ENCODE measurements at places on chromosomes 3 and 15. TPM values are rescaled to one million over a fixed set of nuclear protein-coding genes. Genes with fewer than 3 reads are reported as not detected.
A peak's percentile ranks its signal among the peaks of the same experiment; 100 is the strongest.

DNA sequence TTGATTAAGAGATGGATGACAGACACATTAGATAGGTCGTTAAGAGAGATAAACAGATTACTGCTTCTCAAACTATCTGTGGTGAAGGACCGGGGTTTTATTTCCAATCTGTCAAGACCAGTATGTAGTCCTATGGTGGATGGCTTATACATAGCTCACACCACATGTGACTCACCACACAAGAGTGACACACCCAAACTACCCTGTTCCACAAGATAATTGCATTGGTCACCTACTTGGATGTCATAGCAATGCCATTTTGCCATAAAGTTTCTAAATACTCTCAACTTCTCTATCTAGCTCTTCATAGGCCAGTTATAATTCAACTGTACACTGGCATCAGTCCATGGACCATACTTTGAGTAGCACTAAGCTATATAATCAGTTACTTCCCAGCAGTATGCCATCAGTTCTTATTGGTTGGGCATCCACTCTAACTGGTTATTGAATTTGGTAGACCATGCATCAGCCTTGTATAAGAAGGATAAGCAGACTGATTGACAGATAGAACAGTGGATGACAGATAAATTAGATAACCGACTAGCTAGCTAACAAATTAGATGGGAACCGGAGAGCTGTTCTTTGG is 11.6 kb downstream of the WWTR1 start:
- H3K27ac ChIP-seq = no peak overlapping the region
- H3K4me3 ChIP-seq = no peak overlapping the region
- DNase-seq = no peak
- no peaks in the 10 kb centered on the region for H3K27me3 ChIP-seq

GRCh38 chr3:129384594-129385323 is 43.7 kb downstream of the EFCAB12 start:
- peaks cover 29% of the 10 kb centered on the region for H3K4me1 ChIP-seq
- no peak for DNase-seq
- no peaks in the 10 kb centered on the region for H3K36me3 ChIP-seq
- no peaks in the 10 kb centered on the region for H3K27me3 ChIP-seq
- no peak overlapping the region for H3K4me3 ChIP-seq

- peaks cover 14% of the 10 kb centered on the region for H3K4me1 ChIP-seq
- no peak for DNase-seq
- no peak overlapping the region for H3K4me3 ChIP-seq
- H3K36me3 ChIP-seq = peaks cover 99% of the 10 kb centered on the region
- peak overlapping the region; percentile 32 for H3K27ac ChIP-seq
- no peaks in the 10 kb centered on the region for H3K27me3 ChIP-seq
Observed at GRCh38 chr3:58152225-58153015, 58.4 kb downstream of the DNASE1L3 start.

DNA sequence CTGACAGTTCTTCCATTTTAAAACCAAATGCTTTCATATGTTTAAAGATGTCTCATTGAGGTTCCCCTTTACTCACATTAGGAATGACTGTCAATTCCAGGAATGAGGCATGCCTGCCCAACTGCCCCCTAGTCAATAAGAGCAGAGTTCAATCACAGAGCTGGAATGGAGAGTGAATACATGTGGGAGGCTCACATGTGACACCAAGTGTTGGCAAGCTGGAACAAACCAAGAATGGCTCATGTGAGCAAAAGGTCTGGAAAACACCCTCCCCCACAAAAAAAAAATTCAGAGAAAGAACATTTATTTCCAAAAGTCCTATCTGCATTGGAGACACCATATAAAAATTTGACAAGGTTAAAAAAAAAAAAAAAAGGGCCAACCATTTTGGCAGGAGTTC is 3.7 kb downstream of the PBRM1 start:
- H3K27ac ChIP-seq = peak overlapping the region; percentile 41
- no peaks in the 10 kb centered on the region for H3K27me3 ChIP-seq
- H3K36me3 ChIP-seq = peaks cover 41% of the 10 kb centered on the region

DNA sequence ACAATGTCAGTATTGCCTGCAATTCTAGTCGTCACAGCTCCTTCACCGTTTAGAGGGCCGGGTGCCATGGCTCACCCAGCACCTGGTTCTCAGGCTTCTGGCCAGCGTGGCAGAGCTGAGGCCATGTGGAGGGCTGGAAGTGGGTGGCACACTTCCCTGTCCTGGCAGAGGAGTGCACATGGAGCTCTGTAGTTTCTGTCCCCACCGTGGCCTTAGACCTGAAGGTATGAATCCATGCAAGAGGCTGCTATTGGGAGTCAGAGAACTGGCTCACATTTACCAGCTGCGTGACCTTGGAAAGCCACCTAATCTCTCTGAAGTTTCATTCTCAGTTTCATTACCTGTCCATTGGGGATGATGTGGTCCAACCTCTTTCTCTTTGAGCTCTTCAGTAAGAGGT is 22.2 kb downstream of the EPHB1 start:
- H3K27ac ChIP-seq = no peak overlapping the region
- no peaks in the 10 kb centered on the region for H3K36me3 ChIP-seq
- peak; percentile 33 for DNase-seq
- H3K4me3 ChIP-seq = no peak overlapping the region
- H3K27me3 ChIP-seq = no peaks in the 10 kb centered on the region

The DUOXA1 gene
- 0.47 TPM for total RNA-seq

- H3K36me3 ChIP-seq = no peaks in the 10 kb centered on the region
- no peaks in the 10 kb centered on the region for H3K27me3 ChIP-seq
- H3K4me1 ChIP-seq = no peaks in the 10 kb centered on the region
- H3K4me3 ChIP-seq = no peak overlapping the region
- no peak for DNase-seq
- H3K27ac ChIP-seq = no peak overlapping the region
Observed at GRCh38 chr3:107910713-107911259, 180.0 kb downstream of the CD47 start.

The WDR5B gene
- 3.0 TPM for total RNA-seq

DNA sequence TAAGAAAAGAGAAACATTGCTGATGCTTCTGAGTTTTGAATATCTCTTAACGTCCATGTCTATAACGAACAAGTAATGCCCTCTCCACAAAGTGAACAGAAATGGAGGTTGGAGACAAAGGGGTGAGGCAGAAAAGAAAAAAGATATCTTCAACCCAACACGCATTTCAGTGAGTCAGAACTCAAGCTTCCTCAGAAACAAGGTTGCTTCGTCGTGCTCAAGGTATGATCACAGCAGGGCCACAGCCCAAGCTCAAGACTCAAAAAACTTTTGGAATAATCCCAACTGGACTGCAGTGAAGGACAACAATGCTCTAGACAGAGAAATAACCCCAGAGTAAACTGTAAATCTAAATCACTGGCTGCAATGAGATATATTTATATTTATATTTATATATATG is 18.9 kb downstream of the WNT5A start:
- H3K4me3 ChIP-seq = no peak overlapping the region
- no peaks in the 10 kb centered on the region for H3K27me3 ChIP-seq
- no peak overlapping the region for H3K27ac ChIP-seq

DNA sequence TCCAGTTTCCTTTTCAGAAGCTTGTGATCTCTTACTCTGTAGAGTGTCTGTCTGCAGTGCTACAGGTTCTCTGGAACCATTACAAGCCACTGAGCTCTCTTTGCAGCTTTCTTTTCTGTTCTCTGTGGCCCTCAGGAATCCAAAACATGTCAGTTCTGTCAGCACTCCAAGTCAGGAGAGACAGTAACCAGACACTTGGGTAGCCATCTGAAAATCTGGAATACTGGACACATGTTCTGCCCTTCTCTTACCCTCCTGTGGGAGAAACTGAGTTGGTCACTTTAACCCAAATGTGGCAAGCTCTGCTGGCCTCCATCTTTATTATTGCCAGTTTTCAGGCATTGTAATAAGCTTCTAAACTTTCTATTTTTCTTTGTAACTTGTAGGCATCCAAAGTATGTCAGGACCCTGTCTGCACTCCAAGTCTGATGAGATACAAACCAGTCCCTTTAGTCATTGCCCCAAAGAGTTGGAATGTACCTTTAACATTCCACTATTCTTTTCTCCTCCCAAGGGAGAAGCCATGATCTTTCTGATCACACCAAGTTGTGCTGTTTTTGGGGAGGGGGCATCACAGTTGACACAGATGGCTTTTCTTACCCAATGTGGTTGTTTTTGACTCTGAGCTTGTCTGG is 183.7 kb downstream of the DPH6 start:
- DNase-seq = no peak
- H3K27me3 ChIP-seq = no peaks in the 10 kb centered on the region
- no peaks in the 10 kb centered on the region for H3K4me1 ChIP-seq
- H3K4me3 ChIP-seq = no peak overlapping the region
- peak overlapping the region; percentile 39 for H3K27ac ChIP-seq
- H3K36me3 ChIP-seq = no peaks in the 10 kb centered on the region

GRCh38 chr3:138355071-138355470 is 6.7 kb downstream of the MRAS start:
- H3K27ac ChIP-seq = peak overlapping the region; percentile 93
- no peaks in the 10 kb centered on the region for H3K27me3 ChIP-seq
- no peak for DNase-seq
- peaks cover 80% of the 10 kb centered on the region for H3K4me1 ChIP-seq
- H3K4me3 ChIP-seq = no peak overlapping the region

The CELSR3 gene
- total RNA-seq = 0.13 TPM

- H3K27me3 ChIP-seq = no peaks in the 10 kb centered on the region
- no peaks in the 10 kb centered on the region for H3K4me1 ChIP-seq
- H3K27ac ChIP-seq = no peak overlapping the region
- no peak for DNase-seq
- no peak overlapping the region for H3K4me3 ChIP-seq
Observed at GRCh38 chr3:127560051-127560787, 30.3 kb downstream of the TPRA1 start.

- H3K4me1 ChIP-seq = no peaks in the 10 kb centered on the region
- no peaks in the 10 kb centered on the region for H3K36me3 ChIP-seq
- no peak overlapping the region for H3K4me3 ChIP-seq
- H3K27ac ChIP-seq = no peak overlapping the region
Observed at GRCh38 chr15:100279446-100279845, 62.3 kb downstream of the ADAMTS17 start.

The RNF123 gene
- 41.9 TPM for total RNA-seq

DNA sequence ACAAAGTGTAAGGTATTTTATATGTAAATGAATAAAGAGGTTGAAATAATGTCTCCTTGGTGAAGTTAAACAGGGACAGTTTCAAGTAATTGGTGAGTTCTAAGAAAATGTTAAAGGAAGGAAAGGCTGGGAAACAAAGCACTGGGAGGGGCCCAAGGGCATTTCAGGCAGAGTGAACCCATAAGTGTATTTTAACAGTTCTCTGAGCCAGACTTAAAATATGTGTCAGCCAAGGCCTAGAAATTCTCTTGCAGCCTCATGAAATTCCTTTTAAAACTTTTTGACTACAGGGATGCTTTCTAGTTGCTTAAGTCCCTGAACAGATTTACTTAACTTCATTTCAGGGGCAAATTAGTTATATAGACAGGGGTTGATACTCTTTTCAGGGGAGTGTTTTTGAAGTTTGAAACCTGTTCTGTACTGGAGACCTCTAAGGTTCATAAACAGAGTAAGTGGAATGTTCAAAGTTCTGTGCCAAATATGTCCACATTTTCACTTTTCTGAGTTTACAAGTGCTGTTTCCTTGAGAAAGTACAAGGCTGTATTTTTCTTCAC is 77.6 kb downstream of the GALK2 start:
- no peaks in the 10 kb centered on the region for H3K27me3 ChIP-seq
- no peaks in the 10 kb centered on the region for H3K4me1 ChIP-seq
- DNase-seq = no peak
- no peak overlapping the region for H3K27ac ChIP-seq

DNA sequence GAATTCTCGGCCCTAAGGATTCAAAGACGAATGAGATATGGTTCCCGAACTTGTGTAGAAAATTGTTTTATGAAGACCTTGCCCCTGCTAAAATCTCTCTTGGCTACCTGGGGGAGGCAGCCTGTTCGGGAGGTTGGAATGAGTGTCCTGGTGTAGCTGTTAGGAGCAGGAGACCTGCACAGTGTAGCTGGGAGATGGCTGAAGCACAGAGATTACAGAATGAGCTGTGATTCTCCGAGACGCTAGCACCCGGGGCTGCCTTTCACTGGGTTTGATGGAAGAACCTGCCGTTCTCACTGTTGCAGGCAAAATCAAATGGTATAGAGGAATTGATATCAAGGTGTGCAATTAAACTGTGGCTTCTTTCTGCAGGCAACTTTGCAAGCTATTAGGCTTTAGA is 68.0 kb downstream of the TRAK1 start:
- H3K36me3 ChIP-seq = no peaks in the 10 kb centered on the region
- H3K4me1 ChIP-seq = peaks cover 22% of the 10 kb centered on the region
- DNase-seq = no peak
- peak overlapping the region; percentile 15 for H3K27ac ChIP-seq

DNA sequence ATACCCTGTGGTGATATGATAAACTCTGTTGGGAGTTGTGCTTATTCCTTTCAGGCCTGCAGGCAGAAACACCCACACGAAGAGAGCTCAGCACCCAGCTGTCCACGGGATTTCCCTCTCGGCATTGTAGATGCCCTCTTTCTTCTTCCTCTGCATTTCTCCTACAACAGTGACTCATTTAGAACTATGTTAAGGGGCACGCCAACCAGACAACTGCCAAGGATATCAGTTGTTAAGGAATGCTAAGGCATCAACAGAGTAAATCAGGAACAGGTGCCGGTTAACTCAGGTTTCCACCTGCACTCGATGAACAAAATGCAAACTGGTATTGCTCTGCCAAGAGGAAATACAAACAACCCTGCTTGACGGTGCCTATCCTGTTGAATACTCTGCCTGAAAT is 270.0 kb upstream of the PEX5L start:
- DNase-seq = no peak
- no peak overlapping the region for H3K27ac ChIP-seq
- no peaks in the 10 kb centered on the region for H3K36me3 ChIP-seq
- H3K27me3 ChIP-seq = no peaks in the 10 kb centered on the region
- no peaks in the 10 kb centered on the region for H3K4me1 ChIP-seq

GRCh38 chr15:91023720-91024119 is 1.3 kb upstream of the VPS33B start:
- H3K4me1 ChIP-seq = peaks cover 25% of the 10 kb centered on the region
- H3K27me3 ChIP-seq = no peaks in the 10 kb centered on the region
- no peaks in the 10 kb centered on the region for H3K36me3 ChIP-seq
- no peak overlapping the region for H3K4me3 ChIP-seq
- DNase-seq = no peak

The FGF12 gene
- 255 TPM for total RNA-seq

DNA sequence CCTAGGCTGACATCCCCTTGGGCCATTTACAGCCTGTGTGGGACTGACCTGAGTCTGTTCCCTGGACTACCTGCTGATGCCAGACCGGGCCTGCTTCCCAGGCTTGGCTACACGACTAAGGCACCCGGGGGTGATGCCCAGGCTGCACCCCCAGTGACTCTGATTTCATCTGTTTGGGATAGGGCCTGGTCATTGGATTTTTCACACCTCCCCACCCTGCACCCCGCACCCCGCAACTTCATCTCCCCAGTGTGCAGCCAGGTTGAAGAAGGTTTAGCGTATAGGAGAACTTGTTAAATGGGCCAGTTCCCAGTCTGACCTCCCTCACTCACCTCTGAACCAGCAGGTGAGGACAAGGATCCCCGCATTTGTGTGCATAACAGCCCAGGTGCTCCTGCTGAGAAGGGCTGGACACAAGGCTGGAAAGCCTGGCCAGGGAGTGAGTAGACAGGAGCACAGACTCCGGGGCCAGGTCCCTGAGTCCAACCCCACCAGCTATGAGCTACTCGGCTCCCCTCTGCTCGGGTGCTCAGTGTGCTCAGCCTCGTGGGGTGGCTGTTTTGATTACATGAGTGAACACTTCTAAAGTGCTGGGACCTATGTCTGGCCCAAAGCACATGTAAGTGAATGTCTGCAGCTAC is 18.5 kb downstream of the SLC6A20 start:
- H3K27me3 ChIP-seq = no peaks in the 10 kb centered on the region
- no peaks in the 10 kb centered on the region for H3K36me3 ChIP-seq
- H3K4me3 ChIP-seq = no peak overlapping the region
- DNase-seq = no peak

Measured in heart right ventricle (tissue), 16 donors.